Activated CD4-positive, alpha-beta T cell treated with anti-CD3 and anti-CD28 coated beads, Interleukin-2, amount 10 ng/mL, durations not matched to agents 24 days and 14 days (primary cell): ENCODE measurements at places on chromosomes 7 and 10. TPM values are rescaled to one million over a fixed set of nuclear protein-coding genes. Genes with fewer than 3 reads are reported as not detected.
A peak's percentile ranks its signal among the peaks of the same experiment; 100 is the strongest.

DNA sequence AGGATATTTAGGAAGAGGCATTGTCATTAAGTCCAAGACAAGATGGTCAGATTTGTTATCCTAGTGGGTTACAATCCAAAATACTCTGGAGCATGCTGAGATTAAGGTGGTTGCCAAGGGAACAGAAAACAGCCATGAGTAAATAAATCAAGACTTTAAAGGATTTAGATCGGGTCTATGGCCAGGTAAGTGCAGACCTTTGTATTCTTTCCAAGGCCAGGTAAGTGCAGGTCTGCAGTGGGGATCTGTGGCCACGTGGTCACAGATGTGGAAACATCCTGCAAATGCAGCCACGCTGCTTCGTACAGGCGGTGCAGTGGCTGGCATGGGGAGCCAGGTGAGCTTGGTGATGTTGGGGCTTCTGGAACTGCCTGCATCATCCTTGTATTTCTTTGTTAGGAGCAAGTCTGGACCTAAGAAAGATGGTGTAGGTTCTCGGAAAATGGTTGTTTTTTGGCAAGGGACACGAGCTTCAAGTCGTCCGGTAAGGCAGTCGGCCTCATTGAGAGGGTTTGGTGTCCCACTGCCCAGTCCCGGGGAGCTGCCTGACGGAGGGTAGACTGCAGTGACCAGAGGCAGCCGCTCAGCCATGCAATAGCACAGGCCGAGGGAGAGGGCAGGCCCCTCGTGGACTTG lies 21.8 kb downstream of the ZNF775 start:
- H3K27ac ChIP-seq, result no peak overlapping the region
- H3K36me3 ChIP-seq, result peaks cover 2% of the 10 kb centered on the region
- peaks cover 21% of the 10 kb centered on the region for H3K4me1 ChIP-seq
- no peak for DNase-seq
- no peak overlapping the region for H3K4me3 ChIP-seq
- H3K27me3 ChIP-seq, result no peaks in the 10 kb centered on the region

DNA sequence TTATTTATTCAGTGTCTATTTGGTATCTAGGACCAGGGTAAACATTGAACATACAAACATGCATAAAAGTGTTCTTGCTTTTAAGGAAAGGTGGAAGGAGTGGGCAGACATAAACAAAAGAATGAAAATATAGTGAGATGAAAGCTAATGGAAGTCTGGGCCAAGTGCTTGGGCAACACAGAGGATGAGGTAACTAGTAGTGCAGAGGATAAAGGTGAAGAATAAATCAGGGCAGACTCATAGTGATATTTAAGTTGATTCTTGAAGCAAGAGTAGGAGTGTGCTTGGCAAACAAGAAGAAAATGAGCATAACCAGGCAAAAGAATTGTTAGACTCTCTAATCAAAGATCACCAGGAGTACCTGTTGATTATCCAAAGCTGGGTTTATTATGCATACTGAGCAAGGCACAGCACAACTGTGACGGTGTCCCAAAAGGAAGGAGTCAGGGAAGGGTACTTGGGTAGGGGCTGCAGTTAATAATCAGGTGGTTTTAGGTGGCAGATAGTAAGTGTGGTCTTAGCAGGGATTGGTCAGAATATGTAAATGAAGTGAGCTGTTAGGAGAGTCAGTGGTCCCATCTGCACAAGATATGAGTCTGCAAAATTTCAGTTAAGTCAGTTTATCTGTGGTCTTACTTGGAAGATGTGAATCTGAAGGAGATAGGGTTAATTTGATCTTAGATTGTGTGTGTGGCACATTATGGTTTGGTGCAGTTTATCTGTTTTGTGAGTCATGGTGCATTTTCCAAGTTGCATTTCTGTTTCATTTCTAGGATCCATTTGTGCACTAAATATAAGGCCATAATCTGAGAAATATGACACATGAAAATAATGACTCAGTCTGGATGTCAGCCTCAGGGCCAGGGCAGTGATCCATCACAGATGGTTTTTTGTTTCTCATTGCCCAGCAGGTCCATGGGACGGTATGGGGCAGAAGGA lies 30.6 kb upstream of the TAX1BP1 start:
- no peaks in the 10 kb centered on the region for H3K36me3 ChIP-seq
- peak; percentile 25 for DNase-seq
- H3K4me1 ChIP-seq, result no peaks in the 10 kb centered on the region

DNA sequence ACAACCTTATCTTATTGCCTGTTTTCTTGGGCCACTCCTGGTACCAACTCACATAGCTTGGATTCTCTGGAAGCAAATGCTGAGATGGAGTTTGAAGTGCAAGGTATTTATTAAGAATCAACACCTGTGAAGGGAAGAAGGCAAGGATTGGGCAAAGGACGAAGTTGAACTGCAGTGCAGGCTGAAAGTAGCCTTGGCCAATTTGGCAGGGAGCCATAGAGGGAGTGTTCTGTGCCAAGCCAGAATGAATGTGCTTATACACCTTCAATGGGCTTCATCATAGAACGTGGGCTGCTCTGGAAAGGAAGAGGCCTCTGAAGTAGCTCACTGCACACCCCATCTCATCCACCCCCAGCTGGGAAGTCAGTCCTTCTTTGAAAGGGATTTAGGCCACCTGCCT lies 79.8 kb upstream of the IFRD1 start:
- no peak overlapping the region for H3K27ac ChIP-seq
- no peaks in the 10 kb centered on the region for H3K36me3 ChIP-seq
- no peak overlapping the region for H3K4me3 ChIP-seq
- no peaks in the 10 kb centered on the region for H3K4me1 ChIP-seq

GRCh38 chr10:63441404-63441803 lies 24.4 kb downstream of the JMJD1C start:
- DNase-seq, result no peak
- H3K27me3 ChIP-seq, result no peaks in the 10 kb centered on the region
- H3K4me3 ChIP-seq, result no peak overlapping the region

DNA sequence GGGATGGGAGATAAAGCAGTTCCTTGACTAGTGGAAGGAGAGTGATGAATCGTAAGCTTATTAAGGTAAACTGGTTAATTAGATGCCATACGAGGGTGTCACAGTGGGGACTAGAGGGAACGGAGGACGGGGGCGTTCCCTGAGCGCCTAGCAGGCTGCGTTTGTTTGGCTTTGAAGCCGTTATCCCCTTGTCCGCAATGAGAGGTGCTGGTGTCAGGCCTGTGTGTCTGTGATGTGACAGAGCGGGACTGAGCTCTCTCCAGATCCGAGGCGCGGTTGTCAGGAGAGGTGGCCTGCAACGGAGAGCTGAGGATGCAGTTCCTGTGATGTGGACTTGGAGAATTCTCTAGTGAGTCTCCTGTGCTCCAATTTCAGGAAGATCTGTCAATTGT lies 60.0 kb upstream of the PRPS1L1 start:
- H3K27me3 ChIP-seq, result peaks cover 44% of the 10 kb centered on the region
- no peak overlapping the region for H3K4me3 ChIP-seq
- H3K27ac ChIP-seq, result no peak overlapping the region

- peak; percentile 61 for DNase-seq
- no peak overlapping the region for H3K4me3 ChIP-seq
- H3K36me3 ChIP-seq, result peaks cover 18% of the 10 kb centered on the region
- H3K4me1 ChIP-seq, result peaks cover 19% of the 10 kb centered on the region
- H3K27me3 ChIP-seq, result no peaks in the 10 kb centered on the region
Measured at GRCh38 chr10:60611291-60611747, 167.0 kb upstream of the CDK1 start.

DNA sequence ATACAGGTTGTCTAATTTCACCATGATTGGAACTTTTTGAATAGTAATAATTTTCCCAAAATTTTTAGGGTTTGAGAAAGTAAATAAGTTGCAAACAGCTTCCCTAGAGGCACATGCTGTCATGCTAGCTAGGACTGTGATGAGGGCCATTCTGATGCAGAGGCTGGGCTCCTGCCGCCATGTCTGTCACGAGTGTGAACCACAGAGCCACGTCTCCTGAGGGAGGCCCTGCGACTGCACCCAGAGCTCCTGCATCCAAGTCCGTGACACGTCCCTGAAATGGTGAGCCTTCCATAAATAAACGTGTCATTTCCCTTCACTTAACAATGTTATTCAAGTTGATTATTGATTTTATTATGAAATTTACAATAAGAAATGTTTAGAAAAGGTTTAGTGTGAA lies 40.0 kb downstream of the C10orf120 start:
- no peak overlapping the region for H3K27ac ChIP-seq
- H3K27me3 ChIP-seq, result no peaks in the 10 kb centered on the region
- no peak overlapping the region for H3K4me3 ChIP-seq
- H3K4me1 ChIP-seq, result no peaks in the 10 kb centered on the region
- no peak for DNase-seq

The TM9SF3 gene
- 84.5 and 86.1 TPM in 2 replicates for total RNA-seq

The C10orf53 gene
- not detected in 2 replicates for total RNA-seq

The ATRNL1 gene
- 0.17 and 0.26 TPM in 2 replicates for total RNA-seq
